Osteoblast (primary cell): ENCODE measurements at places on chromosomes 6 and 20.

DNA sequence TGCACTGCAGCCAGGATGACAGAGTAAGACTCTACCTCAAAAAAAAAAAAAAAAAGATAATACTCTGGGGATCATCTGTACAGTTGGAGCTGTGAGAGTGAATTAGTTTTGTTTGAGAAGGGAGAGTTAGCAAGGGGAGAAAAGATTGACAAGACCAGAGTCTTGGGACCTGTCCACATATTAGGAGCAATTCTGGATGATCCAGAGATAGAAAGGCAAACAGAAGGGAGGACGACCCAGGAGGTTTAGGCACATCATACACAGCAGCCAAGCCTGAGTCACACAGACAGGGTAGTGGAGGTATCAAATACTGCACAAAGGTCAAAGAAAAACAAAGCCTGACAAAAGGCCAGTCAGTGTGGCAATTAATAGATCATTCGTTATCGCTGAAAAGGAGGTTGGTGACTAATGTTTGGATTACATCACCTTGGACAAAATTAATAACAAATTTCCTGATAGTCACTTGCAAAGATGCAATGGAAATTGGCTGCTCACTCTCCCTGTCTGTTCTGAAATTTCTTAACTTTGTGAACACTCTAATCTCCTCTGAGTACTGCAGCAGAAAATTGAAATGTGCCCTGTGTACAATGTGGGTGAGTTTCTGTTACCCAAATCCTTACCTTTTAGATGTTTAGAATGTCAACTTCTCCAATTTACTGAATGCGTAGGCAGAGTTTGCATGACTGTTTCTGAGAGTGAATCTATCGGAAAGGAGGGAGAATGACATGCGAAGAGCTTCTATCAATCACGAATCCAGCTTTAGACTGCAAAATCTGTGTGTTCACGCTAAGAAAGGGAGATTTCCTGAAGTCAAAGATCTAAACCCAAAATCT lies 105.4 kb downstream of the TSHZ2 start:
- DNase-seq = no peak

DNA sequence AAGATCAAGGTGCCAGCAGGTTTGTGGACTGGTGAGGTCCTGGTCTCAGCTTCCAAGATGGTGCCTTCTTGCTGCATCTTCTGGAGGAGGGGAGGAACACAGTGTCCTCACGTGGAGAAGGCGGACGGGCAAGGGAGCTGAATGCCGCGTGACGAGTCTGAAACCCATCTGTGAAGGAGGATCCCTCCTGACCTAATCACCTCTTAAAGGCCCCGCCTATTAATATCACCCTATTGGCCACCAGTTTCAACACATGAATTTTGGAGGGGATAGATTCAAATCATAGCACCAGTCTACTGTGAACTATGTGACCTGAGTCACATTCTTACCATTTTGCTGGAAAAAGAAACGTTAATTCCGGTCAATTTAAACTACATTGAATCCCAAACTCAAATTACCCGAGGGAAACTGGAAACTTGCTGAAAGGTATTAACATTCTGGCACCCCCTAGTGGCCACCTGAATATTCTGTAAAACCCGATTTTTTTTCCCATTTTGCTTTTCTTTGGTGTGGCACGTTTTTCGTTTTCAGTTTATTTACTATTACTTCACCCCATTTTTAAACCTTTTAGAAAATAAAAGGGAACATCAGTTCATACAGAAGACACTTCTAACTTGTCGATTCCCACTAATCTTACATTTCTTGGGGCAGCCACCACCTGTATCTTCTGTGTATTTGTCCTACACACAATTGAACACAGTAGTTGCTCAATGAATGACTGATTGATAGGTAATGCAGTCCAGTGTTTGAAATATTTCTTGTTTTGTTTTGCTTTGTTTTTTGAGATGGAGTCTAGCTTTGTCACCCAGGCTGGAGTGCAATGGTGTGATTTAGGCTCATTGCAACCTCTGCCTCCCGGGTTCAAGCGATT lies 17.9 kb upstream of the CCDC170 start:
- peak; percentile 50 for DNase-seq

DNA sequence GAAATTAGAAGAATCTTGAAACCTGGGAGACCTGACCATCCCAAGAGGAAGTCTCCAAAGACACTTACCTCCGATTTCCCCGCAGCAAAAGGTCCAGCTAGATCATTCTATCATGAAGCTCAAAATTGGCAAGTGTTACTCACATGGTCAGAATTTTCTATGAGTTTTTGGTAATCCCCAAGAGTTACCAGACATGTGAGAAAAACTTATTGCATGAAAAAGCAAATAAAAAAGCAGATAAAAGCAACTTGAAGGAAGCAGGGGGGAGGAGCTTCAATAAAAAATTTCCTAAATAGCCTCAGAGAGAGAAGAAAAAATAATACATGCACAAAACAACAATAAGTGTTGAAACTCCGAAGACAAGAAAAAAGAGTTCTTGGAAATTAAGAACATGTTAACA lies 27.3 kb downstream of the VNN1 start:
- DNase-seq = no peak

GRCh38 chr20:18632196-18632789 lies 44.4 kb downstream of the DTD1 start:
- DNase-seq = peak; percentile 66

GRCh38 chr6:134324766-134325165 lies 6.9 kb upstream of the SGK1 start:
- DNase-seq = no peak

DNA sequence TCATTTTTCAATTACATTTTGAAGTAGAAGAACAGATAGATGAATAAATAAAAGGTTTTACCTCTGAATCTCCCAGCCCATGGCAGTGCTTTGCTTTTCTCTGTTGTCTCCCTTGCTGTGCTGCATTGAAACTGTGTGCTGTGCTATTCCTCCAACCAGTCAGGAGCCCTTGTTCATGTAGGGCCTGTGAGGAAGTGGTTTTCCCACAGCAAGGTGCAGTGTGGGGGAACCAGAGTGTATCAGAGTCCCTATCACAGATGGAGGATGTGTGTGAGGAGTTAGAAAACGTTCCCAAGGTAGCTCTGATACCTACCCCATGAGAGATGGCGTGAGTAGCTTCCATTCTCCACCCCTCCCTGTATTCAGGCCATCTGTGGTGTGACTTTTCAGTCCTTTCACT lies 72.8 kb upstream of the RALGAPA2 start:
- DNase-seq = no peak

DNA sequence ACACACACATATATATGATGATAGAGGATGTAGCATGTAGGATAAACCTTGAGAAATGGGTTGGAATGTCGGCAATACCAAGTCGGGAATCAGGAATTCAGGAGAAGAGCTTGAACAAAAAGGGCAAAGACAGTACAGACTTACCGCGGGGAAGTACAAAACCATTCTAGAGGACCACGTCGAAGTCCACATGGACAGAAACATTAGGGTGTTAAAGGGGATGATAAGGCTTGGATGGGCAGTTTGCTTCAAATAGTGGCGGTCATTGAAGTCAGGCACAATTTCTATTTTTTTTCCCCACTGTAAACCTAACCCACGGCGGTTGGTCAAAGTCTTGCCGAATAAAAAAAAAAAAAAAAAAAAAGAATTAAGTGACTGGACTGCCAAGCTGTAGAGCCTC lies 766 bp upstream of the NUS1 start:
- no peak for DNase-seq

GRCh38 chr6:25481267-25481666 lies 170.7 kb upstream of the SCGN start:
- no peak for DNase-seq

DNA sequence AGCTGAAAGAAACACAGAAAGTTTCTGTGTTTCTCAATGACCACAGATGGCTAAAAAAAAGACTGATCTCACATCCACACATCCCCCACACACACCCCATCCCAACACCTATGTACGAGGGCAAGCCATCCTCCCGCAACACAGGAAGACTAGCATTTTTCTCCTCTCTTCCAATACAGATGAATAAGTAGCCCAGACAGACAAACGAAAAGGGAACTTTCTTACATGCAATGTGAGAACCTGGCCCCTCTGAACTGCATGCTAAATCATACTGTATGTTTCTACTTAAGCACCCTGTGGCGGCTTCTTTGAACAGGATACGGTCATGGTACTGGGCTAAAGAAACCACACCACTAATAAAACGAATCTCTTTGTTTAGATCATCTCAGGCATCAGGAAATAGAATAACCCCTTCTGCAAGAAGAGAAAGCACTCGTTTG lies 116.2 kb downstream of the GMDS start:
- DNase-seq = peak; percentile 5

GRCh38 chr6:134347885-134348805 lies 30.2 kb upstream of the SGK1 start:
- DNase-seq = peak; percentile 74

GRCh38 chr6:37679539-37680476 lies 17.9 kb downstream of the MDGA1 start:
- DNase-seq = peak; percentile 26

- DNase-seq = peak; percentile 89
Observed at GRCh38 chr20:48831718-48832404, 4.1 kb upstream of the PREX1 start.

DNA sequence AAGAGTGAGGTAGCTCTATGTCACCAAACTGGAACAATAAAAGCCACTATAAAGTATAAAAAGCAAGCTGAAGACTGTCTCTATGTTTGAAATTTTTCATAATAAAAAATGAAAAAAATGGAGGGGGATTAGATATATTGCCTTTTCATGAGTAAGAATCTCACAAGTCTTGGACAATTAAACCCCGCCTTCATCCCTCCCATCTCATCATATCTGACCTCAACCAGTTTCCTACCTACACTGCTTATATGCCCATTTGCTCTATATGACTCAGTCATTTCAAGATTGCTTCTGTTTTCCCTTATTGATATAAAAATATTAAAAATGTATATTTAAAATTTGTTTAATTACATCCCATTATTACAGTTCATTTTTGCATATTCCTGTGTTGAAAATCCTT lies 2.9 kb upstream of the TRIM39 start:
- peak; percentile 35 for DNase-seq

DNA sequence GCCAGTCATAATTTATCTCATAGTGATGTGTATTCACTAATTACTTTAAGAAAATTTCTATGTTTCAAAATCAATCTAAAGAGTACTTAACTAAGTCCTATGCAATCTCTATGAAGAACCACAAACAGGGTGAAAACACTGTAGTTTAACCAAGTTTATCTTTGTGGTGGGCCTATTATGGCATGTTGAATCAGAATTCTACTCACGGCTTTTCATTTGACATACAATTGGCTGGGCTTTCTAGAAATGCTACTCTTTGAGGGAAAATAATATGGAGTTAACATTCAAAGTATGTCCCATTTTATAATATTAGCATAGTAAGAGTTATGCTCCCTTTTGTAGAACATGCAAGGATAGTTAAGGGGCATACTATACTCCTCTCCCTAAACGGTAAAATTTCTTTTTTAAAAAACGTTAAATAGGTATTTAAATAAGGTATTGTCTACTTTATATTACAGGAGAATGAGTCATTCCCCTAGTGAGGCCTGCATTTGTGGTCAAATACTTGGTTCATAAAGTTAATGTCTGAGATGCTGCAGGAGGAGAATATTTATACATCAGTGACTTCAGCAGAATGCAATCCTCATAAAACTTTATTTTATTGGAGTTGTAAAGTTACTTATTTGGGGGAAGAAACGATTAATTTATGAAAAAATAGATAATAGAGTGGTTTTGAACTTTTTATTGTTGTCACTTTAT lies 1.8 kb downstream of the MOXD1 start:
- DNase-seq = peak; percentile 94
